ENCODE measurements at places on chromosomes 12 and 14. TPM values are rescaled to one million over a fixed set of nuclear protein-coding genes. Genes with fewer than 3 reads are reported as not detected.

Gene SRSF5
- total RNA-seq: 198 TPM

Gene LRP6
- 26.2 TPM for total RNA-seq

Gene DPF3
- total RNA-seq: 14.0 TPM

Gene FAM90A1
- total RNA-seq: not detected

Gene CCDC196
- total RNA-seq: 1.3 TPM

Gene TAOK3
- total RNA-seq: 50.5 TPM

Gene ASCL1
- 0.53 TPM for total RNA-seq

Gene KERA
- total RNA-seq: not detected
